Natural killer cell (primary cell): ENCODE measurements at places on chromosomes 5 and 9. TPM values are rescaled to one million over a fixed set of nuclear protein-coding genes. Genes with fewer than 3 reads are reported as not detected.
A peak's percentile ranks its signal among the peaks of the same experiment; 100 is the strongest.

GRCh38 chr5:67234671-67235176 is 38.1 kb upstream of the CD180 start:
- H3K27ac ChIP-seq, result no peak overlapping the region
- no peak overlapping the region for H3K4me3 ChIP-seq
- H3K36me3 ChIP-seq, result no peaks in the 10 kb centered on the region
- DNase-seq, result no peak
- H3K4me1 ChIP-seq, result no peaks in the 10 kb centered on the region

Gene PRKAA1
- 122 TPM for total RNA-seq

Gene CETN3
- total RNA-seq, result 4.0 TPM

GRCh38 chr5:43553381-43553780 is 3.5 kb downstream of the PAIP1 start:
- no peak overlapping the region for H3K4me3 ChIP-seq
- no peaks in the 10 kb centered on the region for H3K27me3 ChIP-seq
- H3K27ac ChIP-seq, result no peak overlapping the region
- H3K4me1 ChIP-seq, result peaks cover 13% of the 10 kb centered on the region
- H3K36me3 ChIP-seq, result peaks cover 34% of the 10 kb centered on the region
- no peak for DNase-seq

Gene LIX1
- not detected for total RNA-seq

Gene FBP1
- 14.0 TPM for total RNA-seq

Gene ZNF483
- 5.7 TPM for total RNA-seq

GRCh38 chr5:79512049-79512448 is 1.9 kb downstream of the HOMER1 start:
- peaks cover 27% of the 10 kb centered on the region for H3K27me3 ChIP-seq
- H3K36me3 ChIP-seq, result no peaks in the 10 kb centered on the region
- no peak overlapping the region for H3K27ac ChIP-seq

DNA sequence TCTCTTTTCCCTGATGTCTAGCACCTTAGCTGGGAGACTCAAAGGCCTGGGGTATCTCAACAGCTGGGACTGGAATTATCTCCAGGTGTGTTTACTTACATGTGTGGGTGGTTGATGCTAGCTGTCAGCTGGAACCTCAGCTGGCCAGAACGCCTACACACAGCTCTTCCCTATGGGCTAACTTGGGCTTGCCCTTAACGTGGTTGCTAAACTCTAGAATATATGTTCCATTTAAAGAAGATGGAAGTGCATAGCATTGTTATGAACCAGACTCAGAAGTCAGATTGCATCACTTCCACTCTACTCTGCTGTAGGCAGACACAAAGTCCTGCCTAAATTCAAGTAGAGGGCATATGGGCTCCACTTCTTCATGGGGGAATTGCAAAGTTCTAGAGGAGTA is 29.3 kb downstream of the SGCD start:
- no peaks in the 10 kb centered on the region for H3K27me3 ChIP-seq
- DNase-seq, result no peak
- no peak overlapping the region for H3K4me3 ChIP-seq
- H3K27ac ChIP-seq, result no peak overlapping the region
- H3K4me1 ChIP-seq, result no peaks in the 10 kb centered on the region

DNA sequence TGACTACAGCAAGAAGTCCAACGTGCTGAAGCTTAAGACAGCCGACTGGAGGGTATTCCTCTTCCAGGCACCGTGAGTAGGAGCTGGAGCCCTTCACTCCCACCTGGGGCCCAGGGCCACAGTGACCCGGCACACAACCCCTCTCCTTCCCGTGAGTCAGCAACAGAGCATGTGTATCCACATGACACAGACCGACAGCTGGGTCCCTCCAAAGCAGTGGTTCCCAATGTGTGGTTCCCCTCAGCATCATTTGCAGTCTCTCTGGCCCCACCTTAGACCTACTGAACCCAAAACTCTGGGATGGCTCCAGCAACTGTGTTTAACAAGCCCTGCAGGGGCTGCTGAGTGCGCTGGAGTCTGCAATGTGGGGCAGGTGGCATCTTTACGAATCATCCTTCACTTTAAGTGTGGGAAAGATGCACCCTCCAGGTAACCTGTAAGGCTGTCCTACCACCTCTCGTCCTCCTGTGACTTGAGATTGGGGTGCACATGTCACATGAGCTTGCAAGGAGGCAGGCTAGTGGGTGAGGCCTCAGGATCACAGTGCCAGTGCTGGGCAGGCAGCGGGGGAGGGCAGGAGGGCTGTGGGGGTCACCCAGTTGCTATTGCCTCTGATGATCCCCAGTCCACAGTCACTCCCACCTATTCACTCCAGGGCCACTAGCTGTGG is 42.2 kb downstream of the PSD2 start:
- H3K27ac ChIP-seq, result no peak overlapping the region
- no peaks in the 10 kb centered on the region for H3K4me1 ChIP-seq
- no peaks in the 10 kb centered on the region for H3K36me3 ChIP-seq
- H3K4me3 ChIP-seq, result no peak overlapping the region
- no peaks in the 10 kb centered on the region for H3K27me3 ChIP-seq
- DNase-seq, result no peak

GRCh38 chr9:123761905-123762605 is 167.9 kb downstream of the DENND1A start:
- no peak overlapping the region for H3K4me3 ChIP-seq
- H3K36me3 ChIP-seq, result no peaks in the 10 kb centered on the region
- no peaks in the 10 kb centered on the region for H3K4me1 ChIP-seq
- no peak overlapping the region for H3K27ac ChIP-seq
- DNase-seq, result no peak

Gene CDH18
- total RNA-seq, result not detected

DNA sequence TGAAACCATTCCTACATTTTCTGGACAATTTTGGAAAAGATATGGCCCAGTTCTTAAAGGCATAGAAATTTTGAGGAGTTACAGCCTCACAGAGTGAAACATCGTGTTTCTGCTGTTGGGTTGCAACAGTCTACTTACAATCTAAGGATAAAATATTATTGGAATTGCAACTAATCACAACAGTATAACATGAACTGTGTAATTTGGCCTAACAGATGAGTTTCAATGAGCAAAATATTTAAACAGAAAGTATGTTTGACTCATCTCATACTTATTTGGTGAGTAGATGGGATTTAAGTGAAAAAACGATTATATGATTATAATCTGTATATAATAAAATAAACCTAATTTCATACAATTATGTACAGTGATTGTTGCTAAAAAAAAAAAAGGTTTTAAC is 1061.8 kb downstream of the CDH12 start:
- no peaks in the 10 kb centered on the region for H3K27me3 ChIP-seq
- no peak overlapping the region for H3K27ac ChIP-seq
- DNase-seq, result no peak
- no peaks in the 10 kb centered on the region for H3K4me1 ChIP-seq

Gene BBLN
- 74.0 TPM for total RNA-seq

- H3K27ac ChIP-seq, result no peak overlapping the region
- H3K4me3 ChIP-seq, result no peak overlapping the region
- H3K36me3 ChIP-seq, result no peaks in the 10 kb centered on the region
- no peaks in the 10 kb centered on the region for H3K27me3 ChIP-seq
- DNase-seq, result peak; percentile 64
Measured at GRCh38 chr9:129580211-129580915, 40.5 kb downstream of the C9orf50 start.

DNA sequence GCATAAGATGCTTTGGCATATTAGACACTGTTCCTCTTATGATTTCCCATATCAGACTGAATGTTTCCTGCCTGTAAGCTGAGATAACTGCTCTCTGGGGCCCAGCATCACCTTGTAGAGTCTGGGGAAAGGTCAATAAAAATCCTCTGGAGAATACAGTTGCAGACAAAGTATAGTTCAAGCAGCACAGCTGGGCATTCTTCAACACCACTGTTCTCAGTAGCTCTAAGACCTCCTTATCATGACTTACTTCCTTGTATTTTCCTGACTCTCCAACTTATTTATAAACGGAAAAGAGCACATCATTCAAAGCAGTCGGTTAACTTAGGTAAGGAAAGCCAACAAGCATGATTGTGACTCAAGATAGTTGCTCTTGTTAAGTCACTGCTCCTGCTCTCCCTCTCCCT is 208.7 kb upstream of the RASEF start:
- no peaks in the 10 kb centered on the region for H3K27me3 ChIP-seq
- H3K4me3 ChIP-seq, result no peak overlapping the region
- no peaks in the 10 kb centered on the region for H3K36me3 ChIP-seq
- H3K27ac ChIP-seq, result no peak overlapping the region

DNA sequence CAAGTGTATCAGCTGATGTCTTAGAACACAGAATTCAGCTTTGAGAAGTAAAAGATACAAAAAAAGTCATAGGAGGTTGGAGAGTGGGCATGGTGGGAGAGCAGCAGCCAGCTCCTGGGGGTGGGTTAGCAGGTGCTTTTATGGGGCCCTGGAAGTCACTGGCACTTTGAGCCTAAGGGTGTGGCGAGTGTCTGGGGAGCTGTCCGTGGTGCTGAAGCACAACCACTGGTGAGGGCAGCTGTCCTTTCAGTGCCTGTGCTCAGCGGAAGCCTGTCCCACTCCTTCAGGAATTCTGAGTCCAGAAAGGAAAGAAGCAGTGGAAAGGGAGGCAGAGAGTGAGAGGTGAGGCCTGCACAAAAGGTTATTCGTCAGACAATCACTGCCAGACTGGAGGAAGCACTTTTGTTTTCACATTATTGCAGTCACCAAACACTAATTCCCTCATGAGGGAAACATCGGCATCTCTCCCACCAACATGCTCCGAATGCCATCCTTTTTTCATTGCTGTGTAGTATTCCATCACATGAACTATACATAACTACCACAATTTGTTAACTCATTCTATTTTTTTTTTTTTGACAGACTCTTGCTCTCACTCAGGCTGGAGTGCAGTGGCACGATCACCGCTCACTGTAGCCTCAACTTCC is 59.4 kb upstream of the RAPGEF1 start:
- DNase-seq, result peak; percentile 40
- H3K27ac ChIP-seq, result no peak overlapping the region
- H3K4me1 ChIP-seq, result no peaks in the 10 kb centered on the region
- no peaks in the 10 kb centered on the region for H3K36me3 ChIP-seq
- H3K27me3 ChIP-seq, result no peaks in the 10 kb centered on the region

Gene GFRA3
- not detected for total RNA-seq

DNA sequence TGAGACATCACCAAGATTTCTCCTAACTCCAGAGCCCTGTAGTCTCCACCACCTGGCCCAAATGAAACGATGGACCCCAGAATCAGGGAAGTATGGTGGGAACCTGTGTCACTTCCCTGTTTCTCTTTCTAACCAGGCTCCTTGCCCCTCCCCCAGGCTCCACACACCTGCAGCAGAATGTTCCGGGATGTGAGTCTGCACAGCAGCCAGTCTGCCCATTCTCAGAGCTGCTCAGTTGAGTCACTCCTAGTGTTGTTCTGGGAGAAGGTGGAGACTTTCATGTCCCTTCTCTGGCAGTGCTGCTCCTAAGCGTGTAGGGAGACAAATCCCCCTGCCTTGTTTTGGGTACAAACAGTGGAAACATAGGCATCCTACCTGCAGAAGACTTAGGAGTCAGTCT is 76.0 kb upstream of the XPA start:
- H3K36me3 ChIP-seq, result no peaks in the 10 kb centered on the region
- DNase-seq, result no peak
- H3K27ac ChIP-seq, result no peak overlapping the region
- H3K27me3 ChIP-seq, result no peaks in the 10 kb centered on the region

GRCh38 chr5:139046551-139046950 is 151.6 kb downstream of the SIL1 start:
- no peaks in the 10 kb centered on the region for H3K4me1 ChIP-seq
- DNase-seq, result no peak
- no peak overlapping the region for H3K4me3 ChIP-seq

GRCh38 chr5:110058175-110058574 is 368.4 kb downstream of the MAN2A1 start:
- H3K27ac ChIP-seq, result no peak overlapping the region
- no peaks in the 10 kb centered on the region for H3K36me3 ChIP-seq
- H3K4me3 ChIP-seq, result no peak overlapping the region
- H3K4me1 ChIP-seq, result peaks cover 3% of the 10 kb centered on the region
- DNase-seq, result no peak
- H3K27me3 ChIP-seq, result no peaks in the 10 kb centered on the region

GRCh38 chr9:73176450-73176875 is 24.8 kb downstream of the ANXA1 start:
- H3K4me1 ChIP-seq, result no peaks in the 10 kb centered on the region
- H3K27ac ChIP-seq, result no peak overlapping the region
- H3K4me3 ChIP-seq, result no peak overlapping the region
- no peak for DNase-seq
- no peaks in the 10 kb centered on the region for H3K27me3 ChIP-seq
- H3K36me3 ChIP-seq, result peaks cover 4% of the 10 kb centered on the region
